Fibroblast of skin of right biceps (primary cell): ENCODE measurements at places on chromosomes 2 and 18.

DNA sequence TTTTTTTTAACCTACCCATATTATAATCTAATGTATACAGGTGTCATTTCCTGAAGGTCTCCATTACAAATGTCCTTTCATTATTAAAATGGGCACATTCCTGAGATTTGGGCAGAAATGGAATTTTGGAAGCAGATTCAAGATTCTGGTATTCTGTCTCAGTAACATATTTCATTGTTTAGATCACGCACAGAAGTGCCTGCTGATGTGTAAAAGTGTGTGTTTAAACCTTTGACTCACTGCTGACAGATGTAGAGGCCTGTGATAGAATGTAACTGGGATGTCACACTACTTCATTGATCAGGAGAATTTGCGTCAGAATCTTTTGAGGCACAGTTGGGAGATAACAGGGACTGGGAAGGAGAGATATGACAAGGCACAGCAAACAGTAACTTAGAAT, 276.8 kb upstream of the EPAS1 start:
- peak; percentile 55 for DNase-seq

DNA sequence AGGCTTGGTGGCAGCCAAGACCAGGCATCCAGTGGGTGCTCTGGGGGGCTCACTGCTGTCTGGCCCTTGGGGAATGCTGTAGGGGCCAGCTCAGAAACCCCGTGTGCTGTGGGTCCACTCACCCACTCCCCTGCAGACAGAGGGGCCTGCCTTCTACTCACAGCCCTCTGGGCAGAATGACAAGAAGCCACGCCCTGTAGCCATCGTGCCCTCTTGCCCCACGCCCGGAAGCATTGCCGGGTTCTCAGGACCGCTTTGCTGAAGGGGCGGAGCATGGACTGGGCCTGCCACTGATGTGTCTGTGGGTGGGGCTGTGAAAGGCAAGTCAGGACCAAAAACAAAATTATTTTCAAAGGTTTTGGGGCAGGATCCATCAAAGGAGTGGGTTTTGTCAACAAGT, 27.8 kb downstream of the GLI2 start:
- no peak for DNase-seq

GRCh38 chr2:60352491-60353405, 200.7 kb downstream of the BCL11A start:
- no peak for DNase-seq

DNA sequence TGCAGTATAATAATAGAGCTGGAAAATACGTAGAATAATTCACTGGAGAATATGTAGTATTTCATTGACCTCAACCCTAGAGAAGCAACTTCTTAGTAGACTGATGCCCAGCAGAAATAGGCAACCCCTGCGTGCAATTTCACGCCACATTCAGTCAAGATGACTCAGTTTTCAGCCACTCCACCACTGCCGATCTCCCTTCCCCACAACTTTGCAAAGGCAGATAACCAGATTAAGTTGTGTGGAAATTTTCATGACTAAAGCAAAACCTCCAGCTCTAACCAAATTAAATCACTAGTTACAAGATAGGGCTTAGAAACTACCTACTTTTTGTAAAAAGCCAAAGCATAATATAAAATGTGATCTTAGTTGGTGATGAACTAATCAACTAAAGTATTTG, 63.3 kb upstream of the STK17B start:
- peak; percentile 82 for DNase-seq

GRCh38 chr18:51068105-51068504, 38.1 kb downstream of the SMAD4 start:
- peak; percentile 86 for DNase-seq

DNA sequence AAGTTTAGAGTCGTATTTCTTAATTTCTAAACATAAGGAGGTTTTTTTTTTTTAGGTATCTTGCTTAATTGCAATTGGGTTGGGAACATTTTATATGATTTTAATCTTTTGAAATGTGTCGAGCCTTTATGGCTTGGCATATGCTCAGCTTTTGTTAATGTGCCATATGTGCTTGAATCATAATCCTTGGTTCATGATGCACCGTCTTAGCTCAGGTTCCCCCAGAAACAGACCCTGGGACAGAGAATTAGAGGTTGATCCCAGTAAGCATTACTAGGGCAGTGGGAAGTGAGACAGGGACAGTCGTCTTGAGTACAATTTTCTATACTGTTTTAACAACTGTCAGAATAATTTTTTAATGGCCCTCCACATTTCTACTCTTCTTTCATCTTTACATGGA, 9.3 kb downstream of the CHCHD5 start:
- DNase-seq: no peak

DNA sequence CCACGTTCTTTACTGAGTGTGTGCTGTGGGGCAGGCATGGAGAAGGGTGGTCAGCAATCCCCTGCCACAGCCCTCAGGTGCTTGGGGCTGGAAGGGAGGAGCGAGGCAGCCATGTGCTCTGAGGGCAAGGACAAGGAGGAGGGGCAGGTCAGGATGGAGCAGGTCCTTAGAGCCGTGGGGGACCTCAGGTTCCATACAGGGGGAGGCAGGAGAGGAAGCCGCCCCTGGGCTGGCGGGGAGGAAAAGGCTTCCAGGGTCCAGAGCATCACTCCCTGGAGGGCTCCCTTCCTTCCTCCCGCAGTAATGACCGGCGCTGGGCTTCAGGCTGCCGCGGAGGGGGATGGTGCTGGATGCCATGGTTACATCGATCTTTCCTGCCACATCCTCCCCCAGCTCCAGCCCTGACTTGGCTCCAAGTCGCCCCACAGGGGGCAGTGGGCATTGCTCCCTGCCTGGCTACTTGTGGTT, 6.6 kb downstream of the GAREM2 start:
- DNase-seq: no peak

DNA sequence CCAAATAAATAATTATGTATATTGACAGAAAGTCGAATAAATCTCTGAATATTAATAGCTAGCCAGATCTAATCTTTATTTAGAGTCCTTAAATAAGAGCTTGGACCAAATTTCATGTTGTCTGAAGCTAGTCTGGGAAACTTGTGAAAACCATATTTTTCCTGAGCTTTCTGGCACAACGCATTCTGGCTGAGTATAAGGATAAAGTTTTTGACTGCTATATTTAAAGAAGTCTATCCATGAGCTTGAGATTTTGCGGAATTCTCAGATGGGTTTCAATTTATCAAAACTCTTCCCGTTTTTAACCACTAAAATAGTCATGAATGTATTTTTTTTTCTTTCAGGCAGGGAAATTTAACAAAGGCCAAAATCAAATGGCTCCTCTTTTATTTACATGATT, 23.8 kb downstream of the FAP start:
- DNase-seq: no peak

DNA sequence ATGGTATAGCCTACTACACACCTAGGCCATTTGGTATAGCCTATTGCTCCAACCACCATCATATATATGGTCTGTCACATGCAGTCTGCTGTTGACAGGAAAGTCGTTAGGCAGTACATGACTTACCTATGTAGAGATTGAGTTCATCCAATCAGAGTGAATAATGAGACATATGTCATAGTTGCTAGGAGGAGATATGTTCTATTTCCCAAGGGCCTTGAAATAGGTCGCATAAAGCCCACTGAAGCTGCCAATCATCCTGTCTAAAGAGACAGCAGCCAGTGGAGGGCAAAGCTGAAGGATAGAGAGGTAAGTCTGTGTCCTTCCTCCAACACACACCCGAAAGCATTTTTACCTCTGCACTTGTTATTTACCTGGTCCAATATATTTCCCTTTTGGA, 263.4 kb downstream of the PTPRM start:
- DNase-seq: no peak

DNA sequence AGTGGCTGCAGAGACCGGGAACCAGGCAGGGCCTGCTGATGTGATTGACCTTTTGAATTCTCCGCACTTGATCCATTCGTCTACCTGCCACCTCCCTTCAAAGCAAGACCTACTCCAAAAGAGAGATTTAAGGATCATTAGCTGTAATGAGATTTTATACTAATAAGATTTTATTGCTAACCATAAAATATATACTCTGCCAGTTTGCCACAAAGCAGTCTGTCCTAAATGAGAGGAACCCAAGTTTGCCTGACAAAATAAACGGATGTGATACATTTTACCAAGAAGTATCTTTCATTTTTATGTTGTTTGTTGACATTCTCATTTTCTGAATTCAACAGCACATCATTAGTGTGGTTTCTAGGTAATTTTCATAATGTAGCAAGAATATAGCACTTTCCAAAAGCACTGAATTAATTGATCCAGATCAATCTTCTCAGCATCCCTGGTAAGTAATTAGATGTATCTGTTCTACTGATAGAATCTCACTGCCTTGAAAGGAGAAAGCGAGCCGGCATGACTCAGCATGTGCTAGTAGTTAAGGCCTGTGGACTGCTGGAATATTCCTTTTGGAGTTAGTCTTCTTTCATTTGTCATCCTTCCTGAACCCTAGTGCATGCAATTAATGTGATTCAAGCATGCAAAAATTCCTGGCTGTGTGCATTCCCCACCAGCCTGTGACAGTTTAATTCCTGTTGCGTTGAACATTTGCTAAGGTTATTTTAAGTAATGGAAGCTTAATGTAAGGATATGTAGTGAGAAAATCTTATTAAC, 128.5 kb downstream of the ARL6IP6 start:
- DNase-seq: peak; percentile 92

GRCh38 chr2:187986390-187987105, 305.1 kb upstream of the GULP1 start:
- peak; percentile 38 for DNase-seq

DNA sequence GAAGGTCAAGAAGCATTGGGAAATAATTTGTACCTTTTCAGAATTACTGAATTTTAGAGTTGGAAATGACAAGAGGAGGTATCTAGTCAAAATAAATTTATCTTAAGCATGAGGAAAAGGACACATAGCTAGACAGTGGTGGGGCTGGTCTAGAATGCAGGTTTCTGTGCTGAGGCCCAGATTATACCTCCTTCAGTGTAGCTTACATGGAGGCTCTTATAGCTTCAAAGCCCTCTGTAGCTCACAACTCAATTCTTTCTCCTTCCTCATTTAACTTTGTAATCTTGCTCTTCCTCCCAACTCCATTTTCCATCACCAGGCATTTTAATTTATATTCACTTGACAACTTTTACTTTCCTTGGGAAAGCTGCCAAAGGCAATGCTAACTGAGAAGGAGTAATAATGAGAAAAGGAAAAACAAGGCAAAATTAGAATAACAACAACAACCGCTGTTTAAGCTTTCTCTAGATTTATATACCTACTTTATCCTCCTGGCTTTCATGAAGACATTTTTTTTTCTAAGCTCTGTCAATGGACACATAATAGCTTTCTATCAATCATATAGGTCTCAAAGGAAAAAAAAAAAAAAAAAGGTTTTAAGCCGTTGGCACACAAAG, 58.5 kb downstream of the CLHC1 start:
- no peak for DNase-seq

DNA sequence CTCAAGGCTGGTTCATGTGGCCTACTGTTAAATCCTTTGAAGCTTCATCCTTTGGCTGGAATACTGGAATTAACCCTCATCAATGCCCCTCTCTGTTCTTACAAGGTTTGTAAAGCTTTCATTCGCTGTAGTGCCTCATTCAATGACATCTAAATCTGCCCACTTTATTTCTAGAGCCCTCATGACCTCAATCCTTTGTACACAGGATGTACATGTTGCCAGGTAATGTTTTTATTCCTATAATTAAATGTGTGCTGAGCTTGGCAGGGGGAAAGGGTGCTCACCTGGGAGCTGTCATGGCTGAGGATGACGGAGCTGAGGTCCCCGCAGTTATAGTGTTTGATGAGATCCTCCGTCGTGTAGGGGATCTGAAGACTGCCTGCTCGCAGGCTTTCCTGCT, 39.3 kb downstream of the TRABD2A start:
- DNase-seq: no peak

GRCh38 chr2:49306925-49307324, 152.6 kb upstream of the FSHR start:
- DNase-seq: no peak

DNA sequence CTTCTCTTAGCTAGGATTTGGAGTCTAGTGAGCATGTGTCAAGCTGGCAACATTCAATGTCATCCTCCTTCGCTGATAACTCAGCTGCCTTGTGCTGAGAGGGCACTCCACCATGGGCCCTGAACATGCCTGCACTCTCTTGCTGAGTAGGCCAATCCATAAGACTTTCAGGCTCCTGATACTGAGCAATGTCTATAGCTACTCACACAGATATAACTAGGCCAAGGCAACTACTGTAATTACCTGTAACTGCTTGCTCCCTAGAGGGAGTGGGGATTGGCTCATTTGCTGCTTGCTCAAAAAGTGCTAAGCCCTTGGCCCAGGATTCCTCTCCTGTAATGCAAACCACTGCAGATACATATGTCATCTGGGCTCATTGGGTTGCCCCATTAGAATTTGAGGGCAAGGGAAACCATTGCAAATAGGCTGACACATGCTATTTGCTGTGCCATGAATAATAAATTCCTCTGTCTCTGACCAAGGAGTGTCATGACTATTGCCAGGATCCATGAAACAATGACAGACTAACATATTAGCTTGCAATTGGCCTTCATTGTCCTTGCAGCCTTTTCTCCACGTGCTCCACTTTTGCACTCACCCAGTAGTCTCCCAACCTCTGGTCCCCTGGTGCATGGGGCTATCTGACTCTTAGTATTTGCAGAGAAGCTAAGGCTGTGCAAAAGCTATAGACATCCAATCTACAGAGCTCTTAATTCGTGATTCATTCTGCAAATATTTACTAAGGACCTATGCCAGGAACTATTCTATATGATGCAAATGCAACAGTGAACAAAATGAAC, 36.9 kb upstream of the BMPR2 start:
- DNase-seq: peak; percentile 90

GRCh38 chr2:61633250-61633649, 95.1 kb upstream of the XPO1 start:
- no peak for DNase-seq

- DNase-seq: no peak
Measured at GRCh38 chr2:175048275-175048674, 43.1 kb upstream of the CHN1 start.

DNA sequence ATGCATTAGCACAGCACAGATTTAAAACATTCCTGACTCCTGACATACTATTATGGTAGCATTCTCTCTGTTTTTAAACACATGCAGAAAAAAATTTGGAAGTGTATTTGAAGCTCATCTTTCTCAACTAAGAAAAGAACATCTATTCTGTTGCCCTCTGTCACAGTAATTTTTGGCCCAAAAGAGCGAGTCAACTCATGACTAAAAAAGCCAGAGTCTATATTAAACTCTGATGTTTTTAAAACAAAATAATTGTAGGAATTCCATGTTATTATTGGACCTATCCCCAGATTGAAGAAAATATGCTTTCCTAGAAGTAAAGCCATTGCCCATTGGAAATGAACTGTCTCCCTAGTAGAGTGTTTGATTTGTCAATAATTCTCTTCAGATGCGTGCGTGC, 96.7 kb downstream of the CRIM1 start:
- DNase-seq: peak; percentile 91

GRCh38 chr2:164898475-164898874, 56.9 kb downstream of the SLC38A11 start:
- peak; percentile 81 for DNase-seq
